H54 (cell line): ENCODE measurements at places on chromosomes 13 and 19.

GRCh38 chr19:18414504-18415177, 4.6 kb upstream of the SSBP4 start:
- no peak for DNase-seq

GRCh38 chr13:103276775-103277498, 210.7 kb upstream of the SLC10A2 start:
- DNase-seq = no peak

DNA sequence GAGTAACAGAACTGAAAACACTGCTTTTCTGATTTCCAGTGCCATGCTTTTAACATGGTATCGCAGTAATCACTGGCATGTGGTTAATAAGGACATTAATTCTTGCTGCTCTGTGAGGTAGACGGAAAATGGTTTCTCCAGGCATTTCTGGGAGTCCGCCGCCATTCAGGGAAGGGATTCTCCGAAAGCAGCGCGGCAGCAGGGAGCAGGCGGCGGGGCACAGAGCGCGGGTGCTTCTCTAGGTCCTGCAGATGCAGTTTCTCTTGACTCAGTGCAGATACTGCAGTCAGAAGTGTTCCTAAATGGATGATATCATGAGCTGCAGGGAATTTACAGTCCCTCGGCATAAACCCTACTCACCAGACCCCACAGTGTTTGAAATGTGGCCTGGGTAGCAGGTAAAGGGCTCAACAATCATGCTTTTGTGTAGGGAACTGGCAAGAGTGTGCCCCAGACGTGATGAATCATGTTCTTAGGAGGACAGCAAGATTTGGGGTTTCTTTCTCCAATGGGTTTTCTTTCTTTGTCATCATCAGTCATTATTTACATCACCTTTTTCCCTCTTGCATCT, 338.6 kb upstream of the ARGLU1 start:
- no peak for DNase-seq

DNA sequence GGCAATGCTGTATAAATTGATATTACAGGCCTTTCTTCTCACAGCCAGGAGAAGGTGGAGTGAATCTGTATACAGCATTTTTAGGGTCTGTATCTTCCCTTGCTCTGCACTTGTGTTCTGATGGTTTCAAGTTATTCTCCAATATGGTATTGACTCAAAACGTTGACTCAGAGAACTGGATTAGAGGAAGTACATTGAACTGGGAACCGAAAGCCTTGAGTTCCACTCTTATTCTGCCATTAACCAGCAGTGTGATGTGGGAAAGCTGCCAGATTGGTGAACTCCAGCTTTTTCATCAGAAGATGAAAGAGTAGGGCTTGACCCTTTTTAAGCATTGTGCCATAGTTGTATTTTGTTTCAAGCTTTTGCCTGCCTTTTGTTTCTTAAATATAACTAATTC, 167.7 kb downstream of the SPRY2 start:
- DNase-seq = no peak
